ENCODE measurements at places on chromosomes 3 and 15. TPM values are rescaled to one million over a fixed set of nuclear protein-coding genes. Genes with fewer than 3 reads are reported as not detected.

GRCh38 chr3:64977308-64978100, 289.7 kb upstream of the ADAMTS9 start:
- no peak for DNase-seq

GRCh38 chr3:149515249-149515648, 40.8 kb downstream of the TM4SF4 start:
- DNase-seq, result no peak

- no peak for DNase-seq
Measured at GRCh38 chr3:159914426-159914825, 74.2 kb upstream of the IL12A start.

DNA sequence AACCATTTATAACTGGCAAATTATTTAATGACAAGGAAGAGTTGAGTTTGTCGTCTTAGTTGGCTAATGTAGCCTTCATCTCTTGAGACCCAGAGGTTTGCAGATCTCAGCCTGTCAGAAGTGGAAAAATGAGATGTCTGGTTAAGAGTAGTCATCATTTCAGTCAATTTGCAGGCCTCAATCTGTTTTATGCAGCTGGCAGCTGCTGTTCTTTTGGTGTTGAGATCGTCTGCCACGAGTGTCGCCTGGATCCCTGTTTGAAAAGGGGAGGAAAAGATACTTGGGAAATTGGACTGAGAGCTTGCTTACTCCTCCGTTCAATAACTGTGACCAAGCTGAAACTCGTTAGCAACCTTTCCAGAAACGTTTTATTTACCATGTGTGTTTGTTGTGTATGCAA, 2.3 kb downstream of the PHLDB2 start:
- no peak for DNase-seq

- DNase-seq, result no peak
Measured at GRCh38 chr3:5011555-5012256, 32.5 kb downstream of the BHLHE40 start.

DNA sequence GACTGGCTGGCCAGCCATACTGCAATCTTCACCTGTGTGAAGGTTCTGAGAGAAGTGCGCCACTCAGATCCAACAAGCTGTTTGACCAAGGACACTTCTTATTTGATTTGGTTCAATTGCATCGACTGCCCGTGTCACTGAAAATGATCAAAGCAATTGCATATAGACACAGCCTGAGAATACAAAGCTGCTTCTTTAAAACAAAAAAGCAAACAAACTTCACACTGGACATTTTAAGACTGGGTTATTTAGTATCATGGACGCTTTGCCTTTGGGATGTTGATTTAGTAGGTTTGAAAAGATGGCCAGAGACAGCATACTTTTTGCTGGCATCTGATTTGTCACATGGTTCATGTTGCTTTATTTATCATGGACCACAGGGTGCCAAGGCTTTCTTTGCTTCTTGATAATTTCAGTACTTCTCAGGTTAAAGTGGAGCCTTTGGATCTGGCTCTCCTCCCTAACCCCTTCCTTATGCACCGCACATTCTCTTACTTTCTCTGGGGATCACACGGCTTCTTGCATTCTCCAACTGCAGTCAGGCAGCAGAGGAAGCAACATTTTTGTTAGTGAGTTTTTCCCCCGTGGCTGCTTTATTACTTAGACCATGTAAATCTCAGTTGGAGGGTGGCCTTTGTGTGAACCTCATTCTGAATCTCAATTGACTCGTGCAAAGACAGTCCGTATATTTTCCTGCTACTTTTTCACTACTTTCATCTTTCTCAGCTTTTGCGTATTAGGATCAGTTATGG, 151.0 kb downstream of the CD47 start:
- DNase-seq, result no peak

GRCh38 chr15:64502551-64502950, 42.2 kb downstream of the ZNF609 start:
- no peak for DNase-seq

- DNase-seq, result no peak
Measured at GRCh38 chr3:97896129-97896528, 74.3 kb downstream of the CRYBG3 start.

DNA sequence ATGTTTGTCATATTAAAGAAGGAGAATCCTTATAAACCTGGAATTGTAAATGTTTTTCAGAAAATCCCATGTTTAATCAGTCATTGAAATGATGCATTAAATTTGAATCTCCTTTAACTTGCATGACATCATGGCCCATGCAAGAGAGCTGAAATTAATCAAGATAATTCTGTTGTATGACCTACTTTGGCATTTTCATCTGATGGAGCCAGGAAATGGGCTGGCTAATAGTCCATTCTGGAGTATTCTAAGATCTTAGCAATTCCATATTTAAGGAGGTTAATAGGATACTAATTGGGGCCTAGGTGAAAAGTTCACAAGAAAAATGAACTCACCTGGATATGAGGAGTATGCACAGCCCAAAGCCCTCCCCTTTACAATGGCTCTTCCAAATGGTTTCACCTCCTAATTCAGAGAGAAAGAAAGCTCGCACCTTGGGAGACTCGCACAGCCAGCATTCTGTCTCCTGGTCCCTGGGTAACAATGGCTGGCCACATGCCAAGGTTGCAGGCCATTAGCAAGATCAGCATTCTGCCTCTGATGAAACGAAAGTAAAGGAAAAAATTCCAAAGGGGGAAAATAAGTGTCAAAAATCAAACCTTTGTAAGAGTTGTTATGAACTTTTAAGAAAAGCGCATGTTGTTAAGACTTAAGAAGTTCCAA, 786.4 kb downstream of the MCTP2 start:
- no peak for DNase-seq

DNA sequence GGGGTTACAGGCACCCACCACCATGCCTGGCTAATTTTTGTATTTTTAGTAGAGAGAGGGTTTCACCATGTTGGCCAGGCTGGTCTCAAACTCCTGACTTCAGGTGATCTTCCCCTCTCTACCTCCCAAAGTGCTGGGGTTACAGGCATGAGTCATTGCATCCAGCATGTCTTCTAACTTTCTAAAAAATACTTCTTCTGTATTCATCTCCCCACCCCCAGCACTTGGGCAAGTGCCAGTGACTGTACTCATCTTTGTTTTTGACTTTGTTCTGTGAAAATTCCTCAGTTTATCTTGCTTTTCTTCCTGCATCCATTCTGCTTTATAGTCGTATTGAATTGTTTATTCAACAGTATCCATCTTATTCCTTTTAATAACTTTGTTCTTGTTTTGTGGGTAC, 47.6 kb downstream of the ARIH1 start:
- no peak for DNase-seq

Gene WDR93
- total RNA-seq, result not detected

All from neural crest cell (in vitro differentiated cells).